Activated CD4-positive, alpha-beta T cell treated with anti-CD3 and anti-CD28 coated beads for 24 hours (primary cell): ENCODE measurements at places on chromosomes 6 and 20.

GRCh38 chr20:38635721-38636288, 34.2 kb downstream of the ARHGAP40 start:
- no peak for DNase-seq

- no peak for DNase-seq
These were observed 46.5 kb downstream of the SESN1 start for GRCh38 chr6:109048176-109048575.

DNA sequence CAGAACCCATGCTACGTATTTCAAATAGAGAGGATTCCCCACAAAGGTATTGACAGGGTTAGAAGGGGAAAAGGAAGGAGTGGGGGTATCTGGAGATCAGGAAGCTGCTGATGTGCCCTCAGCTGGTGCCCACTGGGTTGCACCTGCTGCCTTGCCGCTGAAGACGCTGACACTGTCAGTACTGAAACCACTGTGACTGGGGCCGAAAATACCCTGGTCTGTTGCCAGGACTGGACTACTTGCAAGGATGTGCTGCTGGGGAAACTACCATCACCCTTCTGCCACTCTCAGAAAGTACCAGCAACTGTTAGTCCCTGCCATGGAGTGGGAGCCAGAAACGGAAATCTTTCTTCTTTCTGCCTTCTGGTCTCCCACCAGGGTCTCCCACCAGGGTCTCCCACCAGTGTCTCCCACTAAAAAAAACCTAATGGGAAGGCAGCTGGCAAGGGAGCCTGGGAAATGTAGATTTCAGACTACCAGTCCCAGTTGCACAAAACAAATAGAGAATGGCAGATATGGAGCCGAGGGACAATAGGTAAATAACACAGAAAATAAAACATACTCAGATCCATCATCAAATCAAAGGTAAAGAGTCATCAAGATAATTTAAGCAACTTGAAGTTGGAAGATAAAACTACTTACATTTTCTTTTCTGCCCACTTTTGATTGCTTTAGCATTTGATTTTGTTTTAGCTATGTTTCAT, 204.8 kb downstream of the TPBG start:
- DNase-seq: no peak

DNA sequence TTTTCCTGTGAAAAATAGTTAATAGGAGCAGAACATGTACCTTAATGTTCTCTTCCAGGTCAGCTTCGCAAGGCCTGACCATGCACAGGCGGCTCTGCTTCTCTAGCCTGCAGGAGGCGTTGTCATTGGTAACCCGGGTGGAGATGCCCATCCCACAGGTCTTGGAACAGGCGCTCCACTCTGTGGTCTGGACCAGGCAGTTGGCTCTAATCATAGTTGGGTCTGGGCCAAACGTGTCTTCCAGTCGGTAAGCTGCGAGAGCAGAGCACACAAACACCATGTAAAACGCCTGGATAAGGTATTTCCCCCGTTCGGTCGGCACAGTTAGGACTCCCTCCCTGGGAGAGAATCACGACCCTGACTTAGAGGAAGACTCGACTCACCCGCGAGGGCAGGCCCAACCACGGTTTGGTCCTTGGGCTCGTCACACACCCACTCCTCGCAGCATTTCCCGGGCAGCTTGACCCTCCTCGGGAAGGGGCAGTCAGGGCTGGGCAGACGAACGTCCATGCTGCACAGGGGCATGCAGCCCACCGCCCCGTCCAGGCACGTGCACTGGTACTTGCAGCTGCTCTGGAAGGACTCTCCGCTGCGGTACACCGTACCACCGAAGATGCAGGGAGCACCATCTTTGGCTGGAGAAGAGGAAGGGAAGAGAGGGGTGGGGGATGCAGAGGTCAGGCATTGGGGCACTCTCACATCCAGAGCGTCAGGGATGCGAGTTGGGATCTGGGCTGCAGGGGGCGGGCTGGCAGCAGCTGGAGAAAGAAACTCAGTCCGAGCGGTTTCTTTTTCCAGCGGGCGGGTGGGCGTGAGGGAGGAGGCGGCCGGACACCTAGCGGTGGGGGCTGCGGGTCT, 1.0 kb downstream of the CCN2 start:
- no peak for DNase-seq

GRCh38 chr6:122129313-122130025, 270.0 kb upstream of the HSF2 start:
- DNase-seq: no peak

DNA sequence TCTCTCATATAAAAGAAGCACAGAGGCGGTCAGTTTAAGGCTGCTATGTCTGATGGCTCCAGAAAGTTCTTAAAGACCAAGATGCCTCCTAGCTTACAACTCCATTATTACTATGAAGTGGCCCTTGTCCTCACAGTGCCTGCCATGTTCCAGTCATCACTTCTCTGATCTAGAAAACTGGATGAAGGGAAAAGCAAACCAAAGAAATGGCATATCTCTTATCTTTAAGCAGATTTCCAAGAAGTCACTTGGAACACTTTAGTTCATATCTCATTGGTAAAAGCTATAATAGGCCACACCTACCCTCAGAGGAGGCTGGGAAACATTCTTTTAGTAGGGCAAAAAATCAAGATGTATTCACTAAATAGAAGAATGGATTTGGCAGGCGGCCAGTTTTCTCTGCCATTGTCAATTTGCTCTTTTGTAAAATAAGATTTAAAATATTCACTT, 289.6 kb downstream of the TBC1D7 start:
- no peak for DNase-seq

DNA sequence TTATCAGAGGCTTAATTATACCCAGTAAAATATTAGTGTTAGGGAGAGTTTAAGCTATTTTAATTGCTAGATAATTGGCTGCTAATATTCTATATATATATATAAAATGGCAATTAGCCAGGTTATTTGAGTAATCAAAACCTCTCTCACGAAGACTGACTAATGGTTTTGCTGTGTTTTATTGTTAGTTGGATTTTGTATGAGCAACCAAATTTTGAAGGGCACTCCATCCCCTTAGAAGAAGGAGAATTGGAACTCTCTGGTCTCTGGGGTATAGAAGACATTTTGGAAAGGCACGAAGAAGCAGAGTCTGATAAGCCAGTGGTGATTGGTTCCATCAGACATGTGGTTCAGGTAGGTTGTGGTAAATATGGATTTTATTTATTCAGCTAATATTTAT, 102.2 kb downstream of the RTN4IP1 start:
- no peak for DNase-seq

- DNase-seq: no peak
These were observed 254.0 kb downstream of the CDC5L start for GRCh38 chr6:44641344-44642031.

DNA sequence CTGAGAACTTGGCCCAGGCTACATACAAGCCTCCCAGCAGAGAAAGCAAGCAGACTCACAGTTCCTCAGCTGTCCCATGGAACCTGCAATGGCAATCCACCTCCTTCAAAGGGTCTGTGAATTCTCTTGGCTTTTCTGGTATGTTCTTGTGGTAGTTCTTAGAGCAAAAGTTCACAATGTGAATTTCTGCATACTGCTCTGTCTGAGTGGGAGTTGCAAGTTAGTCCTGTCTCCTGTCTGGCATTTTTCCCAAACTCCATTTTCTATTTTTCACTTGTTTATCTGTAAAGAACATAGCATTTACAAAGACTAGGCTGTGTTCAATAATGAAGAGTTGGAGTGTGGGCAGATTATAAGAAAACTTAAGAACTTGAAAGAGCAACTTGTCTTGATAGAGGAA, 269.9 kb downstream of the BCKDHB start:
- DNase-seq: no peak

DNA sequence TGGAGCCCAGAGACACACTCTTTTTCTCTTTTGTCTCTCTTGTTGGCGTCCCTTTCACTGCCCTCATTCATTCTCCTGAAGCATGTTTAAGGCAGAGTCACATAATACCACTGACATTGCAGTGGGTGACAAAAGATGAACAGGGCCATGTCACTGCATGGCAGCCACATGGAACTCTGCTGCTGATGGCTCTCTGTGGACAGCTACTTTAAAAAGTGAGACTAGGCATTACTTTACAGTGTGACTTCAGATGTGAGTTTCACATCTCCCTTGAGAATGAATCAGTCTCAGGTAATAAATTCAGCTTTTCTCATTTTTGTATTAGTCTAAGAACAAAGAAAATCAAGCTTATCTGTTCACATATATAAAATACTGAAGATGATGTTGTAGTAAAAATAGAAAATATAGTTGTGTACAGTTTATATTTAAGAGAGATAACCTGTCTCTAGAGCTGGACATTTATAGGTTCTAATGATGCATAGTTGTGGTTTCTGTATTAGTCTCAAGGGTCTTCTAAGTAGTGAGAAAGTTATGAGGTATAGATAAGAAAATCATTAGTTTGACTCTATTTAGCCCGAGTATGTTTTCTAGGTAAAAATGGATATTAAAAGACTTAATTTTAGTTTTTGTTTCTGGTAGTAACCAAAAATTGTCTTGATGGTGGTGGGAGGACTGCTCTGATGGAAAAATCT, 6.1 kb downstream of the MRS2 start:
- no peak for DNase-seq

GRCh38 chr6:115982453-115982852, 78.2 kb downstream of the FRK start:
- DNase-seq: no peak

GRCh38 chr6:169139179-169139971, 114.3 kb downstream of the THBS2 start:
- DNase-seq: no peak

GRCh38 chr6:138226700-138227315, 8.5 kb upstream of the PBOV1 start:
- no peak for DNase-seq

DNA sequence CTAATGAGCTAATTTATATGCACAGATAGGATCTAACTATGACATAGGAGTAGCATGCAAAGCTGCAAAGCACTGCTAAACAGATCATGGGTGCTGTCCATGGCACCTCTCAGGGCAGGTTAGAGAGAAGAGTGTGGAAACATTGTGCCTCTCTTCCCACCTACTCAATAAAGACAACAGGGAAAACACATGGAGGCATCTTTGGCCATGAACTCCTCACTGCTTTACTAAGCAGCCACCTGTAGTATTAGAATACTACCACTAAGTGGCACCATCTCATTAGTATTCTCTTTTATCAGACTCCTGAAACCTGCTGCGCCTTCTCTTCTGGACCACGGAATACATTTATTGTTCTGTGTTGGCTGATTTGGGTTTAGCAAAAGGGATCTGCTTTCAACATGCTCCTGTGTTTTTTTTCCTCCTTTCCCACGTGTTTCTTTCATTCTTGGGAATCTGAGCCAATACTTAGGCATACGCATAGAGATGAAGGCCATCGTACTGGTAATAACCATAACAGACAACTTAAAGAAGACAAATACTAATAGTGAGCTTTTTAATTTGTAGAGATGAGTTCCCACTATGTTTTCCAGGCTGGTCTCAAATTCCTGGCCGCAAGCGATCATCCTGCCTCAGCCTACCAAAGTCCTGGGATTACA, 9.4 kb upstream of the HDDC2 start:
- peak; percentile 8 for DNase-seq

GRCh38 chr20:46361381-46361780, 45.0 kb downstream of the ELMO2 start:
- no peak for DNase-seq

DNA sequence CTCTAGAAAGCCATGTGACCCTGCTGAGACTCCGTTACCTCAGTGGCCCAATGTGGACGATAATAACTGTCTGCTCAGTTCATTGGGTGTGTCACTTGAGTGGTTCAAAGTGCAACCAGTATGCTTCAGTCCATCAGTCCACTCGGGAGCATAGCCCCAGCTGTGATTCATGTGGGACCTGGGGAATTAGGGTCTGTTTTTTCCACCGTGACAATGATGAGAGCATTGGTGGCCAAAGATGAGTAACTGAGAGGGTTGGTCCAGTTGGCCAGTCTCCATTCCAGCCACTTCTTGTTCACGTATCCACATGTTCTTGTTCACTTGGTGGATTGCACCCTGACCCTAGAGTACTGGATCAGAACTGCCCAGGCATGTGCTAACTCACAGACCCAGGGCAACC, 403.6 kb downstream of the CD83 start:
- no peak for DNase-seq

DNA sequence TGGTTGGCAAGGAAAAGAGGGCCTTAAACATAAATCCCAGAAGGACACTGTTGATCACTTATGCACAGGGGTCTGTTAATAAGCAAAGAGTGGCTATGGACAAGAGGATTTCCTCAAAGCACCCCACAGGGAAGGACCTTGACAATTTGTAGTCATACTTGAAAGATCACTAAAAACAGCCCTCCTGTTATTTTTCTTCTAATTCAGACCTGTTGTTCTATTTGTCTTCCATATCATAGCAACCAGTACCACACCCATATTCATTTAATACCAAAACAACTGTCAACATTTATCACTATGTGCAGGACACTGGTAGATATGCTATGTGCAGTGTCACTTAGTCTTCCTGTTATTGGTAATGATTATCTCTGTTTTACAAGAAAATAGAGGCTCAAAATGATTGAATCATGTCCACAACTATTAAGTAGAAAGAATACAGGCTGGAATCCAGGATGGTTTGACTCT, 3.2 kb upstream of the DYNLRB1 start:
- DNase-seq: no peak

- no peak for DNase-seq
These were observed 5.0 kb downstream of the SRC start for GRCh38 chr20:37350649-37351574.

DNA sequence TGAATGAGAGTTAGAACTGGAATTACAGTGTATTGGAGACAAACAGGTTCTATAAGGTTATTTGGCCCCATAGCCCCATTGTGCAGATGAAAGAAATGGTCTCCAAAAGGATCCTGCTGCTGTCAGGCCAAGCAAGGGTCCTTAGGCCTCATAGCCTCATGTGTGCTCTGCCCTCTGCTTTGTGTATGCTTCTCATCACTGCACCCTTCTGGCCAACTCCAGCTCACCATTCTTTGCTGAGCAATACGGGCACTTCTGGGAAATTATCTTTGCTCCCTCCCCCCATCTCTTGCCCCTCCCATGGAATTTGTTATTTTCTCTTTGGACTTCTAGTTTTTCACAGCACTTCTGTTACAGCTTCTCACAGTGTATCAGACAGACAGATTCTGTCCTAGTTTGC, 298.8 kb downstream of the FOXA2 start:
- no peak for DNase-seq

DNA sequence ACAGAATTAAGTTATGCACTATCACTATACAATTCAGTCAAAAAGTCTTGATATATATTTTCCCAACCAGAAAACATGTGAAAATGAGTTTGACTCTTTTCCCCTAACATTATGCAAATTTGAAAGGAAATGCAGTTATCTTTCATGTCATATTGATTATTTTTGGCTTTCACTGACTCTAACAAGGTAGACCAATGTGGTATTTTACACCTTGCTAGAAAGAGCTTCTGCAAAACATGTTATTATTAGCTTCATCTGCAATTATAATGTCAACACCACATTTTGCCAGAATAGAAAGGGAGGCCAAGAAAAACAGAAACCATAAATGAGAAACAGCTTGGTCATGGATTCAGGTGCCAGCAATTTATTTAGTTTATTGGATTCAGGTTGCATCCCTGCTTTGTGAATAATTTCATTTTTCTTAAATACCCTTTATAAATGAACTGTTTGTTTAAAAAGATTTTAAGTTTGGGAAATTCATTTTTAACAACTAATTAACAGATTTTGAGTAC, 226.1 kb upstream of the GJE1 start:
- DNase-seq: no peak
